ENCODE measurements at places on chromosomes 3 and 15.

- DNase-seq, result peak; percentile 11
Observed at GRCh38 chr15:70474471-70475406, 288.6 kb downstream of the UACA start.

- no peak for DNase-seq
Observed at GRCh38 chr3:25463836-25464418, 35.9 kb downstream of the RARB start.

- no peak for DNase-seq
Observed at GRCh38 chr3:16179771-16180736, 5.6 kb downstream of the GALNT15 start.

DNA sequence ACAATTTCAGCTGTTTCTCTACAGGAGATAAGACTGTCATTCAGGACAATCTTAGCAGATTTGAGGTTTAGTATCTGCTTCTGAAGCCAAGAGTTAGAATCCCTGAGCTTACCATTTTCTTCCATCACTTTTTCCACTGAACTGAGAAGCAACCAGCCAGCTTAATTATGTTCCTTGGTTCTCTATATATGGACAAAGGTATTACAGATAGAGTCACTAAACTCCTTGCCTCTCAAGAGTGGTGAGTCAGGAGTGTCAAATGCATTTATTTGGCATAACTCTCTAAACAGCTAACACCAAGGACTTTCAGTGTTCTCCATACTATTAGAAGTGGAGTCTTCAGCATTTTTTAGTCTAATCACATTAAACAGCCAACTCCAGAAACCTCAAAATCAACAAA lies 239.3 kb downstream of the ALCAM start:
- no peak for DNase-seq

- DNase-seq, result no peak
Observed at GRCh38 chr3:124617177-124617576, 113.1 kb upstream of the UMPS start.

DNA sequence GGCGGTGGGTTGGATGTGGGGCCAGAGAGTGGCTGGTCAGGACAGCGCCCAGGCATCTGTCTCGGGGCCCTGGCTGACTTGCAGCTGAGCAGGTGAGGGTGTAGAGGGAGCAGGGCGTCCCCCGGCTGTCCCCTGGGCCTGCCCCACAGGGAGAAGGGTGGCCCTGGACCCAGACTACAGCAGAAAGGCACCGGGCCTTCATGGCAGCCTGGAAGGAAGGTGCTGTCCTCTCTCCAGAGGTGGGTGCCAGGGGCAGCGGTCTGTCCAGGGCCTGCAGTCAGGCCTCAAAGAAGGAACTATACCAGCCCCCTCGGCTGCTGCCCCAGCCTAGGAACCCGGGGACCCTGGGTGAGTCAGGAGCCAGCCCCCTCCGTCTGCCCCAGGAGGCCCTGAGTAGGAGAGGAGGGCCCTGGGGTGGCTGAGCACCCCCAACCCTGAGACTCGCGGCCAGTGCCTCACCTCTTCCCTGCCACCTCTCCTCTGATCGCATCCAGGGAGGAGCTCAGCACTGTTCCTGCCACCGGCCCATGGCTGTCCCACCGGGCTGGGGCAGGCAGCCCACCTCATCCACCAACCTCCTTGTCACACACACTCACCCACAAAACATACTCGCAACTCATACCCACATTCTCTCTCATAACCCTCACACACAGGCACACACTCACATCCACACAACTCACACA lies 133.5 kb downstream of the FBLN2 start:
- DNase-seq, result no peak
